ENCODE measurements at places on chromosomes 6 and 20. TPM values are rescaled to one million over a fixed set of nuclear protein-coding genes. Genes with fewer than 3 reads are reported as not detected.

- no peak for DNase-seq
Observed at GRCh38 chr20:62822788-62823651, 6.2 kb downstream of the COL9A3 start.

GRCh38 chr20:31967830-31968249 is at the start of gene XKR7:
Gene XKR7, plus strand, starts transcription at chr20:31968151. Its CDS starts 25 bp downstream, at chr20:31968176.
- DNase-seq, result no peak

DNA sequence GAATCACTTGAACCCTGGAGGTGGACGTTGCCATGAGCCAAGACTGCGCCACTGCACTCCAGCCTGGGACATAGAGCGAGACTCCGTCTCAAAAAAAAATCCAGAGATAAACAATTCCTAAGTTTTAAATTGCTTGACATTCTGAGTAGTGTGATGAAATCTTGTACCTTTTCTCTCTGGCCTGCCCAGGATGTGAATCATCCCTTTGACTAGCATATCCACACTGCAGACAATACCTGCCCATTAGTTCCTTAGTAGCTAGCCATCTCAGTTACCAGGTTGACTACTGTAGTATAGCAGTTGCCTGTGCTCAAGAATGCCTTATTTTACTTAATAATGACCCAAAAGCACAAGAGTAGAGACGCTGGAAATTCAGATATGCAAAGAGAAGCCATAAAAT is 2.8 kb downstream of the ZFP57 start:
- DNase-seq, result no peak

DNA sequence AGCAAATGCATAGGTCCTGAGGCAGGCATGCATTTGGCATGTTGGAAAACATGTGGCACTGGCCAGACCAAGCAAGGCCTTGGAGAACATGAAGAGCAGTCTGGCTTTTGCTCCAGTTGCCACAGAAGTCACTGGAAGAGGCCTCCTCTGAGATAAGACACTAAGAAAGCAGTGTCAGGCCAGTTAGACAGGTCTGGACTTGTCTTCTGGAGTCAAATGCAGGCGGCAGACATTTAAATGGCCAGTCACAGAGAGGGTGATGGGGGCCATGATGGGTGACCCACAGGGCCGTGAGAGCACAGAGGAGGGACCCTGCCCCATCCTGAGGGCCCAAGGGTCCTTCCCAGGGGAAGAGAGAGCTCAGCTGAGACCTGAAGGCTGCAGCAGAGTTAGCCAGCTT is 26.7 kb upstream of the ADA start:
- DNase-seq, result no peak

DNA sequence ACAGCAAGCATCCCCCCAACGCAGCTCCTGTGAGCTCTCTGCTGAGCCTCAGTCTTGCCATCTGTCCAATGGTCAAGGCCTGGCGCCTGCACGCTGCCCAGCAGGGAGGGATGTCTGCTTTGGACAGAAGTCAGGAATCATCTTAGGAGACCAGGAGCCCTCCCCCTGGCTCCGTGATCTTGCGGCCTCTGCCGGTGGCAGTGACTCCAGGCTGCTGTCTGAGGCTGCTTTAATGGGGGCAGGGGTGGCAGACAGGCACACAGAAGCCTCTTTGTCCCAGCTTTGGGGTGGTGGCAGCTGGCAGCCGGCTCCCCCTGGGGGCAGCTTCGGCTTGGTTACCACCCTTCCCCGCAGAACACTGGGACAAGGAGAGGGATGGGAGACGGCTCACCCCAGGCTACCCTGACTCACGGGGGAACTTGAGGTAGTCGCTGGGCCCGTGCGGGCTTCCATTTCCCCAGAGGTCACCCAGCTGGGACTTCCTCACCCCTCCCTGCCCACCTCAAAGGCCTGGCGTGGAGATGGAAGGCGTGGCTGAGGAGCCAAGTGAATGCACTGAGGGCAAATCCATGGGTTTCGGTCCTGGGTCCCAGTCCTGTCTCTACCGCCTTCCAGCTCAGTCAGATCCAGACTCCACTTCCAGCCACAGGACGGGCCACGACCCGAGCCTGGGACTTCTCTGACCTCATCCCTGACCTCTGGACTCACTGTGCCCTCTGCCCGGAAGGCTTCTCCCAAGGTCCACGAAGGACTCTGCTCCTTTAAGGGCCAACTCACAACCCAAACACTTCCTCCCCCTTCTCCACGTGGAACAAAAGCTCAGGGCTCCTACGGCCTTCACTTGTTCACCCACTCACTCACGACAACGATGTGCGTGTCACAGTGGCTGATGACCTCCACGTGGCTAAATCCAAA is 14.8 kb downstream of the PEDS1 start:
- no peak for DNase-seq

GRCh38 chr6:158560836-158561320 is 987 bp downstream of the TMEM181 start:
- DNase-seq, result peak; percentile 19

DNA sequence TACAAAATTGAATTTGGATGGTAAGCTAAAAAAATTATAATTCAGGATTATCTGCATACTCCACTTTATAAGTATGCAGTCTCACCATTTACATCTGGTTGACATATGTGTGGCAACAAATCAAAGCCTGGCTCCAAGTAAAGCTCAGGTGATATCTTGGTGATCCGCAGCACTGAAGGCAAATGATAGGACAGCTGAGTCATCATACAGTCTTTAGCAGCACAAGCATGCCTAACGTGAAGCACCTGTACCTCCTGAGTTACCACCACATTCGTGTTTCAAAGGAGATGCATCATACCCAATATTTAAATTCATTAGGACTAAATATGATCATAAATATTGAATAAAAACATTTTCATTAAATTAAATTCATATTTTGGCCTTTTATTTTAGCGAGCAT is 11.8 kb upstream of the STX11 start:
- no peak for DNase-seq

GRCh38 chr20:3407040-3407770 is at the start of gene DNAAF9:
Gene DNAAF9, minus strand, starts transcription at chr20:3407669. Its CDS starts 112 bp downstream, at chr20:3407557.
- DNase-seq, result peak; percentile 48

DNA sequence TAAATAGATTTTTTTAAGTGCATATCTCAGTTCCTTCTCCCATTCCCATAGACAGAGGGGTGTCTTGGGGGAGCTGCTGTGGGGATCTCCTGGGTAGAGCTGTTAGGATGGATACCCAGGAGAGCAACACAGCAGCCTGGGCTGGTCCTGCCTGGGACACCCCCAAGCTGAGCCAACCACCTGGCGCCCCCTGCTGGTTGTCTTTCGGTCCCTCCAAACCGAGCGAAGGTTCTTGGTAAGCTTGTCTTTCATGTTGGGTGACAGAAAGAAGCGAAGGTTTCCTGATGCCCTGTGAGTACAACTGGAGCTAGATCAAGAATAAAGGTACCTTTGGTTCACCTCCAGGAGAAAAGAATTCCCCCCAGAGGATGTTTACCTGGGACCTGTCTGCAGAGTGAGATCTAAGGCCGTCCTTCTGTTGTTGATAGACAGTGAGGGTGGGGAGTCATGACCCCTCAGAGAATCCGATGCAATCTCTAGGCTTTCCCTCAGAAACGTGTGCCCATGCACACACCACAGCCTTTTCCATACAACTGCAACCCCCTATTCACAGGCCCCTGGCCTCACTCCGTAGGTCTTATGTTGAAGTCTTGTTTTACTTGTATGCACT is 50.8 kb downstream of the SNX9 start:
- DNase-seq, result peak; percentile 54

Gene EFCAB8
- not detected for polyA plus RNA-seq

- no peak for DNase-seq
Observed at GRCh38 chr6:135322427-135323201, 141.5 kb downstream of the MYB start.

DNA sequence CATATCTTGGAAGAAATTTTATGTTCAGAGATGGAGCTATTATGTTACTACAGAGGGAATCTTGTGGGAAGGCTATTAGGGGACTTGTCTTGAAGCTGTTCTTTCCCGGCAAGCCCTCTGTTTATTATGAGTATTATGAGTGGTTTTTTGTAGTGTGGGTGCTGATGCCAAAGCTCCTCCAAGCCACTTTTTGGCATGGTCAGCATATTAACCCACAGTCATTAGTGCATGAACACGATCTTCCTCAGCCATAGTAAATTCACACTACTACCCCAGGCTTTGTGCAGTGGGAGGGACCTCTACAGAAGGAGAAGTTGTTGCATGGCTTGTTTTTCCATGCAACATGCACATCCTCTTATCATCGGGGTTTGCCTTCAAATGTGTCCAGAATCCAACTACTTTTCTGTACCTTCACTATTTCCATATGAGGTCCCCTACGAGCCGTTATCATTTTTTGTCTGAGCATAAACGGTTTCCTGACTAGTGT is 6.5 kb upstream of the BMP6 start:
- DNase-seq, result no peak

GRCh38 chr6:109441069-109441816 is 719 bp downstream of the SMPD2 start:
- peak; percentile 55 for DNase-seq

Gene SLC22A23
- 0.81 TPM for polyA plus RNA-seq

Gene PM20D2
- polyA plus RNA-seq, result 3.9 TPM

DNA sequence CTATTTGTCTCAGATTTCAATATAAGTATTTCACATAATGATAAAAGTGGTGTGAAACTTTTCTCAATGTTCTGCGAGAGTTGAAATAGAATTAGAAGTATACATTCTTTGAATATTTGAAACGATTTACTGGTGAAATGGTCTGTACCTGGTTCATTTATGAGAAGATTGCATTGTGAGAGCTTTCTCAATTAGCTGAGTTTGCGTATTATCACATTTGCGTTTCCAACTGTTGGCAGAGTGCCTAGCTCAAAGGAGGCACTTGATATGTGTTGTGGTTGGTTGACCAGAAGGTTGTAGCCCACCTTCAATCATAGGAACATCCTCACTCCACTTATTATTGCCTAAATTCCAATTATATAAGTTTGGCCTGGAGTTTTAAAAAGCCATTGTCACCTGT is 58.8 kb upstream of the EXOC2 start:
- no peak for DNase-seq

DNA sequence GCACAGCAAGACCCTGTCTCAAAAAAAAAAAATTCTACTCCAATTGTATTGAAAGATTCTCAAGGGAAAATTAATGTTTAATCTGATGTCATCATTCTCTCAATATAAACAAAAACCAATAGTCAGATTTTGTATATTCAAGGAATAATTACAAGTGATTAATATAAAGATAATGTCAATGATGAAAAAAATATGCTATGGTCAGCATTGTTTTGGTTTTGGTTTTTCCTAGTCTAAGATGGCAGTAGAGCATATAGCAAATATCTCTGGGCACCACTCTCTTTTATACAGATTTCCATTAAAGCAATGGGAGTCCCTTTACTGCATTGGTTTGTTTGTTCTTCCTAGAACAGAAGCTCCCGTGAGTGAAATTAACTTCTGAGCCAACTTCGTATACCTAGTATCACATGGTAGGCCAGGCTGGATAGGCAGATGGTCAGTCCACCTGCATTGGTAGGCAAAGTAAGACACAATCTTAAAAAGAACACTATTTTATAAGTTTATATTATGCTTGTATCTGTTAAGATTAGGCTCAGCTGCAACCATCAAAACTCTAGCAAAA is 523.8 kb upstream of the JARID2 start:
- DNase-seq, result no peak

Gene F13A1
- 0.01 TPM for polyA plus RNA-seq

Gene SMAP1
- polyA plus RNA-seq, result 25.7 TPM

Gene SHLD1
- polyA plus RNA-seq, result 4.2 TPM

GRCh38 chr6:89596484-89596883 is 42.1 kb downstream of the LYRM2 start:
- DNase-seq, result no peak

GRCh38 chr20:63224412-63225081 is 8.6 kb upstream of the YTHDF1 start:
- peak; percentile 77 for DNase-seq
